ENCODE measurements at places on chromosomes 16 and 17.

DNA sequence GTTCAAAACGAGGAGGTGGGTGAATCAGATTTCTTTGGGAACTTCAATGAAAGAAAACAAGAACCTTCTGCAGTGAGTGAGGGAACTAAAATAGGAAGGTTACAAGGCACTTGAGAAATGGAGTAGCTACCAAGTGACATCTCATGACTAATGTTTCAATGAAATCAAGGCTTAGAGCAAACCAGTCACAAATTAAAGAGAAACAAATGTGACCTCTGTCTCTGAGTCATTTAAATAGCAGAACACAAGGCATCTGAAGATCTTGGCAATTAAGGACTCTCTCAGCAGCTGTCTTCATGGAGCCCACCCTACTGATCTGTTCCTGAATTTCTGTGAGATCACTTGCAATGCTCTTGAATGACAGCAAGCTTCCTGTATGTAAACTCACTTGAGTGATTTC is 109.5 kb downstream of the CDH11 start:
- DNase-seq = no peak

GRCh38 chr16:67155295-67156142 is 4.2 kb downstream of the TRADD start:
- no peak for DNase-seq

DNA sequence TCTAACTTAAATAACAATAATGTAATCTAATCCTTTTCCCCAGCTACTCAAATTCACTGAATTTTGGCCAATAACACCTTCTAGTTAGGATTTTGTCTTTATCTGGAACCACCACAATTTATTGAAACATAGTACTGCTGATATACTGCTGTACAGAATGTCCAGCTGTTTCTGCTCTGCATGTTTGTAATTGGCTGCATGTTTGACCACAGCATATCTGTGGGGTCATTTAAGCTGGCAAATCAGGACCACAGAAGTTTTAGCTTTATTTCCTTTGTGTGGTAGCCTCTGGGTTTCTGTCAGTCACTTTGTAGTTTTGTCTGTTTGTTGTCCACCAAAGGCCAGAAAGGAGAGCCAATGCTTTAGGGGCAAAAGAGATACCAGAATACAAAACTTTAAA is 22.2 kb upstream of the RAB11FIP4 start:
- no peak for DNase-seq

GRCh38 chr16:21226749-21227148 is 6.8 kb upstream of the ANKS4B start:
- DNase-seq = no peak

DNA sequence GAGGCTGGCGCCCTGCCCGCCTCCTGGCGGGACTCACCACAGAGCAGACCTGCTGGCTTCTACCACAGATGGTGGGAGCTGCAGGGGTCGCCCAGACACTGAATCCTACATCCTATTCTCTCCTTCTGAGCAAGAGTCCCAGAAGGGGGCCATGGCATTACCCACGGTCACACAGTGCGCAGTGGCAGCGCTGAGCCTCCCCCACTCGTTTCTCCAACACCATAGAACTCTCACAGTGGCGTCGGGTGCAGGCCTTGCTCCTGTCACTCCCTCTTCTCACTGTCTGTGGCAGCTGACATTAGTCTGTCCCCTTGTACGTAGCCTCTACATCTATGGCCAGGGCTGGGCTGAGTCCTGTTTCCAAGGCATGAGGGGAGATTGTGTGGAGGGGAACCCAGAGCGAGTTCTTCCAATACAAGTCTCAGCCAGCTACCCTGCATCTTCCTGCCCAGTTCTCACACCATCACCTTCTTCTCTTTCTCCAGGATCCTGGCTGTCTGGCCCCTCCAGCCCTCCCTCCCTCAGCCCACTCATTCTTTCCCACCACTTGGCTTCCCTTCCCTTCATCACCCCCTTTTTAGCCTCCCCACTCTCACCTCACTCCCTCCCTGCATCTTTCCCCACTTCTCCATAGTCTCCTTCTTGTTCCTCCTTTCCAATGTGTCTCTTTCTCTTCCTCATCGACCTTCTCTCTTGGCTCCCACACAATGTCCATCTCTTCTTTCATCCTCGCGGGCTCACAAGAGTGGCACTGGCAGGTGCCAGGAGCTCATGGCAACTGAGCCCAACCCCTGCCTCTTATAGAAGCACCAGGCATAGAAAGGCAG is 5.9 kb downstream of the UBTF start:
- DNase-seq = no peak

- DNase-seq = no peak
These were observed 14.7 kb downstream of the SPNS2 start for GRCh38 chr17:4513113-4514032.

- no peak for DNase-seq
These were observed 16.7 kb downstream of the RFFL start for GRCh38 chr17:35046740-35047283.

DNA sequence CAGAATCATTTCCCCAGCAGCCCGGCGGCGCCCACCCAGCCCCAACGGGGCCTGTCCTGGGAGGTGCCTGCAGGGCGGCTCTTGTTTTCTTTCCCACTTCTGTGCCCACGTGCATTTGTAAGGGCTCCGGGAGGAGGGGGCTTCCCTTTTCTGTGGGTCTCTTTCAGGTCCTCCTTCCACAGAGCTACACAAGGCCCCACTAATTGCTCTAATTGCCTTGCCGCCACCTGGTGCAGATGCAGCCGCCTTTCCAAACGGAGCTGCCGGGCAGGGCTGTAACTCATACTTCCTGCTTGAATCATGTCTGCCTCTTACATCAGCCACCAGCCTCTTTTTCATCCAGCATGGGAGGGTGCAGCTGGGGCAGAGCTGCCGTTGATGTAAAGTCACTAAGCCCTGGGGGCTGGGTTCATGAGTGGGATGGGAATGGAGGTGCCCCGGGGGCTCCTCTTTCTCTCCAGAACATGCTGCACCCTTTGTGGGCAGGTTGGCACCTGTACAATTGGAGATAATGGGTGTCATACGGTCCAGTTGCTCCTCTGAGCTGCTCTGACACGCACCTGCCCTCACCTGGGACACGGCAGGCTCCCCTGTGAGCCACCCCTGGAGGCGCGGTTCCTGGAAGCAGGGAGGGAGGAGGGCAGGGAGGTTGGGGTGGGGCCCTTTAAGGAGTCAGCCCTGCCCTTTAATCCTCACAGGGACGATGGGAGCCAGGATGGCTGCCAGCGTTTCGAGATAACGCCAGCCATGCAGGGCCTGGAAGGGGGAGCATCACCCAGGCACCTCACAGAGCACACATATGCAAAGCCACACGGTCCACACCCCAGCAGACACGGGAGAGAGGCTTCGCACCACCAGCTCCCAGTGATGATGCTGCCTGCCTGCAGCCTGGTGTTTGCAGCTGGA is 41.1 kb upstream of the KLHDC4 start:
- DNase-seq = peak; percentile 27

DNA sequence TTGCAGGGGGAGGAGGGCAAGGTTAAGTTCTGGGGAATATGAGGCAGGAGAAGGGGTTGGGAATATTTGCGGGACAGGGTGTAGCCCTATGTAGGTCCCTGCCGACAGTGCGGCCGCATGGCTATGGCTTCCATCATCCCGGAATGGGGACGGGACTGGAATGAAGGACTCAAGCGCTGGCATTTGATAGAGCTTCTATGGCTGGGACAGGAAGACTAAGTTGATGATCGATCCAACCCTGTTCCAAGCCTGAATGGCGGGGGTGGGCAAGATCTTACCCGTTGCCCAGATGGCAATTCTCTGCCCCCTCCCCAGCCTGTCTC is 47.1 kb downstream of the SRCIN1 start:
- no peak for DNase-seq

DNA sequence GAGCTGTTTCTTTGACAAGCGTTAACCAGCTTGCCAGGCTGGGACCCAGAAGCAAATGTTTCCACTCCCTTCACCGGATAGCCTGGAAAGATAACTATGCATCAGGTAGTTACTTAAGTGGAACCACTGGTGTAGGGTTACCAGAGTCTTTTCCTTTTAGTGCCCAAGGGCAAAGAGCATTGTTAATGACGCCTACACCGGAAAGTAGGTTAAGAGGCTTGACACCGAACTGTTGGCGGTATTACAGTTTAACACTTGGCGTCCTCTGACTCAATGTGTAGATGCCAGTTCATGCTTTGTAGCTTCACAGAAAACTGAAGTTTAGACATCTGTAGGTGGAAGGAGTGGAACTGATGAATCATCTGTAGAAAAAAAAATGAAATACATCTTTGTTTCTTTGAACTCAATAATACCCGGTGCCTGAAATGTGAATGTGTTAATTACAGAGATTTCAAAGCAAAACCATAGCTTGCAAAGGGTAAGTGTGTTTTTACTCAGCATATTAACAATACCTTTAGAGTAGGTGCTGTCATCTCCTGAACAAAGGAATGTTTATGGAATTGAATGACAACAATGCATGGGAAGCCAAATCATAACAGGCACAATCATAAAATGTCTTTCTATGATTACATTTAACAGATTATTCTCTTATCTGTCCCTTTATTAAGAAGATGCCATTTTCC is 426.7 kb upstream of the SALL1 start:
- no peak for DNase-seq

GRCh38 chr17:81916234-81917001 is 1.6 kb downstream of the SIRT7 start:
- DNase-seq = no peak

GRCh38 chr16:78137782-78138616 is 38.5 kb downstream of the WWOX start:
- no peak for DNase-seq

DNA sequence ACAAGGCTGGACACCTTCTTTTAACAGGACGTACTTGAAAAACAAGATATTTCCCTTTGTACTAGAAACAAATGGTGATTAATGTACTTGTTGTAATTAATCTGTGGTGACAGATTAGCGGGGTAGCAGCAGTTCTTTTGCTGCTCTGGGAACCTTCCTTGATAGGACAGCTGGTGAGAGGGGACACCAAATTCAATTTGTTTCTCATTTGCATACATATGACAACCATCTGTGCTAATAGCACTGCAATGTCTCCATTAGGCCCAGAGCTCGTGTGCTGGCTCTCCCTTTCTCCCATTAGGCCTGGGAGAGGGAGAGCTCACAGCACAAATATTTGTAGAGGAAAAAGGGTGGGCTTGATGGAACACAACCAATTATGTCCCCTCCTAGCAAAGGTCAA is 221.0 kb upstream of the HS3ST3A1 start:
- DNase-seq = no peak

DNA sequence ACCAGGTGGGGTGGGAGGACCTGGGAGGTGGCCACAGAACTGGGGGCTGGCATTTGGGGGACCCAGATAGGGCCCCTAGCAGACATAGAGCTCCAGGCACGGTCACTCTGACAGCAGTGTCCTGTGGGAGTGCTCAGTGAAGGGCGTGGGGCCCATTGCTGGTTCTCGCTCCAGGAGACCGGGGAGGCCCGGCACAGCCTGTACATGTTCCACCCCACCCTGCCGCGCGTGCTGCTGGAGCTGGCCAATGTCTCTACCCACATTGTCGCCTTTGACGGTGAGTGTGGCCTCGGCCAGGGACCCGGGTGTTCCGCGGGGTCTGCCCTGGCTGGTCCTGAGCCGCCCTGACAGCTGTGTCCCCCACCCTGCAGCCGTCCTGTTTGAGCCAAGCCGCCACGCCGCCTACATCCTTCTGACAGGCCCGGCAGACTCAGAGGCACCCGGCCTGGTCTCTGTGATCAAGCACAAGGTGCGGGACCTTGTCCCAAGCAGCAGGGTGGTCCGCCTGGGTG is 11.2 kb downstream of the RGS11 start:
- DNase-seq = no peak

- DNase-seq = no peak
These were observed 6.0 kb downstream of the PDZD9 start for GRCh38 chr16:21994856-21995465.

- no peak for DNase-seq
These were observed 831 bp upstream of the RCVRN start for GRCh38 chr17:9905902-9906301.

- no peak for DNase-seq
These were observed 56.1 kb downstream of the B9D1 start for GRCh38 chr17:19306160-19307111.

GRCh38 chr17:78555746-78556401 is 21.3 kb downstream of the DNAH17 start:
- DNase-seq = no peak
